Stimulated activated CD8-positive, alpha-beta memory T cell treated with anti-CD3 and anti-CD28 coated beads, Interleukin-4, amount 100 ng/mL, for 24 hours (primary cell): ENCODE measurements at places on chromosomes 11 and 22.

- peak; percentile 81 for DNase-seq
Measured at GRCh38 chr22:24951942-24952836, at the start of gene KIAA1671. Gene KIAA1671 (plus strand): TSS chr22:24952716. CDS start chr22:25028000, 75,284 bp downstream.

- DNase-seq = no peak
Measured at GRCh38 chr11:130815097-130815802, 101.0 kb downstream of the SNX19 start.

DNA sequence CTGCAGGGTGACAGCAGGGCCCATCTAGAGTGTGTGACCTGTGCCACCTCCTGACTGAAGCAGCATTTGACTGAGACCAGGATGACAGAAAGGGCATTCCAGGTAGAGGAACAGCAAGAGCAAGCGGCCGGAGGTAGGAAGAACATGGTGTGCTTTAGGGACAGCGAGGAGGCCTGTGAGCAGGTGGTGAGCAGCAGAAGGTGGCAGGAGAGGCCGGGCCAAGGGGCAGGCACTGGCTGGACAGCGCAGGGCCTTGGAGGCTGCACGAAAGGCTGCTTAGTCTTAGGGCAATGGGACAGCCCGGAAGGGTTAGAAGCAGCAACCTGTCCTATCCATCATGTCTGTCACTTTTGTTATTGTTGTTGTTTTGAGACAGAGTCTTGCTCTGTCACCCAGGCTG, 17.6 kb upstream of the LRRC32 start:
- DNase-seq = no peak

GRCh38 chr22:19895160-19895849, 40.6 kb upstream of the GNB1L start:
- no peak for DNase-seq

DNA sequence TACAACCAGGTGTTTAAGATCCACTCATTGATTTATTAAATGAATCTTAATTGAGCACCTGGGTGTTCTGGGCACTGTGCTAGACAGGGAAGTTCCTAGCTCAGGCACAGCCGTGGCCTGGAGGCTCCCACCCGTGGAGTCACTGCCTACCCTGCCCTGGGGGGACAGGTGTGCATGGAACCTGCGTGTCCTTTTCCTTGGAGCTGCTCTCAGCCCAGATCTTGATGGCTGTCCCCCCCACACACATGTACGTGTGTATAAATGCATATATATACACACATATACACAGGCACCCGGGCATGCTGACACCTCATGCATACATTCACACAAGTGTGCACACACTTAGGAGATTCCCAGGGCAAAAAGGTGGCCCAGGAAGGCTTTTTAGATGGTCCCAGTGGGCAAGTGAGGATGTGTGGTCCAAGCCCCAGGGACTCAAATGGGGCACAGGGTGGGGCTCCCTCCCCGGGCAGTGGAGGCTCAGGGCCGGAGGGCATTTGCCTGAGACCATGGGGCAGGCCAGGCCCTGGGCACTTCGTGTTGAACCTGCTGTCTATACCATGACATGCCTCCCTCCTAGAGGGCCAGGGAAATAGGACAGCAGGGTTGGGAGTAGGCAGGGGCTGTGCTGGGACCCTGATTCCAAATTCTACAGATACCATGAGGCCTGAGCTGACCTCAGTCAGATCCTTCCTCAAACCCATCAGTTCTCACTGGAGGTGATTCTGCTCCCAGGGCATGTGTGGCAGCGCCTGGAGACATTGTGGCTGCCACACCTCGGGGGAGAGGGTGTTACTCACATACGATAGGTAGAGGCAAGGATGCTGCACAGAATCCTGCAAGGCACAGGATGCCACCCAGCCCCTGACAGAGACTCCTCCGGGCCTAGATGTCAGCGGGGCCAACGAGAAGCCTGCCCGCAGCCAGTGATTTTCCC, 77.8 kb downstream of the BCR start:
- DNase-seq = no peak

- no peak for DNase-seq
Measured at GRCh38 chr11:76601724-76602123, 68.8 kb downstream of the LRRC32 start.

DNA sequence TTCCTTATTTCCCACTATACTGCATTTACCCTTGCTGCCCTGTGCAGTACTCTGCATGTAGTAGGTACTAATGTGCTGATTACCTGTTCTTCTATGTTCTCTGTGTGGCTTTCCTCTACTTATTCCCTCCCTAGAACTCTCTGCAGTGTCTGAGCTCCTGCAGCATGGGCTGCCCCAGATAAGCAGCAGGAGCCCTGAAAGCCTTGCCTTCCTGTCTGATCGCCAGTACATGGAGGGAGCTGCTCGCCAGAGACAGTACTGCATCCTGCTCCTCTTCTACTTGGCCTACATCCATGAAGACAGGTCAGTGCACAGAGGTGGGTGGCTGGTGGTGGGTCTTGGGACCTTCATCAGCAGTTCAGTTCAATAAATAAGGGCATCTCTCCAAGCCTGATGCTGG, 42.2 kb upstream of the CCDC134 start:
- DNase-seq = no peak

- no peak for DNase-seq
Measured at GRCh38 chr11:67482275-67482826, 475 bp upstream of the AIP start.

GRCh38 chr22:47775686-47776085, 1013.2 kb downstream of the TBC1D22A start:
- DNase-seq = no peak

DNA sequence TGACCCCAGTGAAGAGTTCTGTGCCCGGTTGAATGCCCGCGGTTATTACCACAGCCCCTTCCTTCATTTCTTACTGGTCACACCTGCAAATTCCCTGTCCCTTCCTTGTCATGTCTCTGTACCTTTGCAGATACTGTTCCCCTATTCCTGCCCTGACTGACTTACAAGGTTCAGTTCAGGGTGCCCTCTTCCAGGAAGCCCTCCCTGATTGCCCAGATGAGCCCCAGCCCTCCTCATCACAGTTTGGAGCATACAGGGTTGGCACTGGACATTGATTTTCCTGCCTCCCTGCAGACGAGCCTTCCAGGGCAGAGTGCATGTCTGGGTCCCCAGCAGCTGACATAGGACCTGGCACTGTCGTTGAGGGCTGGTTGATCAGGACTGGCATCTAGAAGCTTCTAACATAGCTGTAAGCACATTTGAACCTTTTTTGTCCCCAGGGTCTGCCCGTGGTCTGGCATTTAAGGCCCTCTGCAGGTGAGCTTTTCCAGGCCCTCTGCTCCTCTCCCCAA, 70.4 kb upstream of the SHISAL1 start:
- no peak for DNase-seq

DNA sequence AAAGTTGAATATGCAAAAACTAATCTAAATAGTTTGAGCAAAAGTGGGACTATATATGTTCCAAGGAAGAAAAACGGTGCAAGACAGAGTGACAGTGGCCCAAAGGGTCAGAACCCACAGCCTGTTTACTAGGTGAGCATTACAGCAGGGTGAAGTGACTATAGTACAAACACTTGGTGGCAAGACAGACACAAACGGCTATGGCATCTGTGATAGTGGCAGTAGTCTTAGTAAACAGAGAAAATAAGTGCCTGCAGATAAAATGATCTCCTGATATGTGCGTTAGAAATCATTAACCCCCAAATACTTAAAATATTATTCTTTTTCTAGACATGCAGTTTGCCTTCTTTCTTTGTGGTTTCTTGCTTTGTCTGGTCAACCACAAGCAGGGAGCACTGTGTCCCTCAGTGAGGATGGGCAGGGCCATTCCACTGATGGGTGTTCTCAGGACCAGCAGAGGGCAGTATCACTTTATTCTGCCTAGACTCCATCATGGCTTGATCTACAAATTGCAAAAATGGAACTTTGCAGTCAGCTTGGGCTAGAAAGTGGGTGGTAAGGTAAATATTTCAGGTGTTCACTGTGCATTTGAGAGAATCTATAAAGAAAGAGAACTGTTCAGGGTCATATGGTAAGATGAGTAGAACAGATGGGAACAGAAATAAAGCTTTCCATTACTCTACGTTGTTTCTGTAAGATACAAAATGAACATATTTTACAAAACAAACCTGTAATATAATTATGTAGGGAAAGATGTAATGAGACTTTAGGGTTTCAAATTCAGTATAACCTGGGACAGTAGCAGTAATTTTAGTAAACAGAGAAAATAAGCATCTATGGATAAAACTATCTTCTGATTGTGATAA, 198.2 kb downstream of the SWAP70 start:
- DNase-seq = peak; percentile 16

DNA sequence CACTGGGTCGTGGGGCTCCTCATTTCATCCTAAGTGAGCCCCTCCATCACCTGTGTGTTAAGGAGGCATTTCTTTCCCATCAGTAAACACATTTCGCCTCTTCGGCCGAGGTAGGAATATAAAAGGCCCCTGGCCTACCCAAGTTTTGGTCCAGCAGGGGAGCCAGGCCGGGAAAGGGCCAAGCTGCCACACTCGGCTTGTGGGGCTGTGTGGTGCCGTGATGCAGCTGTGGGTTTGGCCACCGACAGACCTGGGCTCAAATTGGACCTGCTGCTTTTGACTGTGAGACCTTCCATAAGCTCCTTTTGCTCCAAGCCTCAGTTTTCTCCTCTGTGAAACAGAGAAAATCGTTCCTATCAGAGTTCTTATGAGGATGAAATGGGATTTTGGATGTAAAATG, 771 bp downstream of the NDUFV1 start:
- no peak for DNase-seq

DNA sequence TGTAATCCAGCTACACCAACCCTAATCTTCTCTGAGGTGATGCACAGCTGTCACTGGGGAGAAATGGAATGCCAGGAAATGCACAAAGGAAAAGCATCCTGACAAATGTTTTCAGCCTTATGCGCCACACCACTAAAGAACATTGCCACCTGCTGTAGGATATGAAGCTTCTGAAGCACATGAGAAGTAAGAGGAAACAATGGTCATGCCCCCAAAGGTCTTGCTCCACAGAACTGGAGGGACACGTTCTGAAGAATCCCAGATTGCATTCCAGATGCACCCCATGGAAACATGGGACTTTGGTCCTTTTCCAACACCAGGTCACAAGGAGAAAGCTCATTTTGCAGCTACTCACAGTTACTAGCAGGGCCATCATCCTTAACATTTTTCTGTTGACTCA, 48.7 kb upstream of the ZBED5 start:
- DNase-seq = no peak

- no peak for DNase-seq
Measured at GRCh38 chr11:41274831-41275230, 184.6 kb downstream of the LRRC4C start.

DNA sequence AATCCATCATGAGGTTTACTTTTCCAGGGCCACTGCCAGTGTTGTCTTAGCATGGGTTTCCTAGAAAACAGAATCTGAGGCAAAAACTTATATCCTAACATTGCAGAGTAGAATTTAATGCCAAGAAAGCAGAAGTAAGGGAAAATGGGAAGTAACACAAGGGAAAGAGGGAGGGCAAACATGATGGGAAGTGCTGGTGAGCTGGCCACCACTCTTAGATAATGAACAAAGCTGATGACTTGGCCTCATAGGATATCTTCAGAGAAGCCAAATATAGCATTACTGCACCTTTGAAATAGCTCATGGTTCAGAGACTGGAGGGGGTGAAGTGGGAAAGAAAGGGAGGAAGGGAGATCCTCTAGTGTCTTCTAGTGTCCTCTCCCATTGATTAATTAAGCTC, 24.8 kb upstream of the CALCB start:
- no peak for DNase-seq

GRCh38 chr11:120793150-120793549, 230.8 kb upstream of the TBCEL start:
- no peak for DNase-seq

- no peak for DNase-seq
Measured at GRCh38 chr11:9609841-9610240, 36.4 kb downstream of the WEE1 start.

GRCh38 chr11:19805376-19805775, 92.7 kb downstream of the NAV2 start:
- no peak for DNase-seq

- DNase-seq = no peak
Measured at GRCh38 chr11:7571640-7572000, 57.8 kb downstream of the PPFIBP2 start.

DNA sequence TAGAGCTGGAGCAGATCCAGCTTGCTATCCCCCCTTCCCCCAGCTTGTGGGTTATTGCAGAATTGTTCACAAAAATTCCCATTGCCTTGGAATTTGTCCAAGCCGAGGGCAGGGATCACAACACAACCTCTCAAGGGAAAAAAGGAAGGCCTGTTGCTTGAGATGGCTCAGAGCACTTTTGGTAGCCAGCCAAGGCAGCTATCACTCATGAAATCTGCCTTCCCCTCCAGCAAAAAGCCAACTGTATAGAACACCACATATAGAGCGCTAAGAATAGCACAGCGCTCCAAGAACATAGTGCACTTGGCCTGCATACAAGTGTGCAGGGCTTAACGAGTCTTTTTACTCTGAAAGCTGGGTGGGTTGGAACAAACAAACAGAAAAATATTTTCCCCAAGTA, 46.2 kb downstream of the FAM83F start:
- no peak for DNase-seq

DNA sequence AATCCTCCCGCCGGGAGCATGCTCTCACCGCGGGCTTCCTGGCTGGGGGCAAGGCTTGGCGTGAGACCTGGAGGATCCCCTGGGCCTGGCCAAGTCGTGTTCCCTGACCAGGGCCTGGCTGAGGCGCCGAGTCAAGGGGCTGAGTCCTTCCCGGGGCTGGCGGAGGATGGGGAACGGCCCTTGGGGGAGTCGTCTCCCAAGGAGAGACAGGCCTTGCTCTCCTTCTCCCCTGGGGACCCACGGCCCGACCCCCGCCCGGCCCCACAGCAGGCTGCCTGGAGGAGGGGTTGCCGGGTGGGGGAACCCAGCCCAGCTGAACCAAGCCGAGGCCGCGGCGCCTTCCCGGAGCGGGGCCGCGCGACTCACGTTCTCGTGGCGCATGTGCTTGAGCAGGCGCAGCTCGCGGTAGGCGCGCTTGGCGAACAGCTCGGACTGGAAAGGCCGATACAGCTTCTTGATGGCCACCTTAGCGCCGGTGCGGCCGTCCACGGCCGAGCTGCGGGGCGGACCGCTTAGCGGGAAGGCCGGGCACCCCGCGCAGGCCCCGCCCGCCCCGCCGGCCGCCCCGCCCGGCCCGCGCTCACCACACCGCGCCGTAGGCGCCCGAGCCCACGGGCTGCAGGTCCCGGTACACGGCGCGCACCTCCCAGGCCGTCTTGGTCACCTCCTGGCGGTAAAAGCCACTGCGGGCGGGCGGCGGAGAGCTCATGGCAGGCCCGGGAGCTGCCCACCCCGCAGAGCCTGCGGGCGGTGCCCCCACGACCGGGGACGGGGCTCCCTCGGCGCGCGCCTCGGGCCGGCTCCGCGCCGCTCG, 475 bp downstream of the MAPK12 start:
- peak; percentile 30 for DNase-seq

GRCh38 chr11:699753-700152, 4.1 kb downstream of the TMEM80 start:
- DNase-seq = no peak

GRCh38 chr11:95595973-95596489, 193.6 kb downstream of the FAM76B start:
- DNase-seq = no peak
